Activated CD8-positive, alpha-beta memory T cell treated with anti-CD3 and anti-CD28 coated beads for 36 hours (primary cell): ENCODE measurements at places on chromosomes 5 and 9. TPM values are rescaled to one million over a fixed set of nuclear protein-coding genes. Genes with fewer than 3 reads are reported as not detected.

Gene PLK2
- total RNA-seq = 2.4 TPM

Gene DAPK1
- total RNA-seq = 3.6 TPM

Gene SOHLH1
- total RNA-seq = not detected

Gene RNF208
- total RNA-seq = 3.0 TPM

Gene ITGA1
- 25.5 TPM for total RNA-seq

Gene TLX3
- total RNA-seq = not detected

Gene SLIT3
- total RNA-seq = 0.50 TPM

Gene SOX30
- total RNA-seq = 0.15 TPM

Gene EPB41L4A
- 0.13 TPM for total RNA-seq

Gene CCDC180
- total RNA-seq = 1.1 TPM

Gene FOXD4
- 0.10 TPM for total RNA-seq

Gene SURF2
- 29.7 TPM for total RNA-seq

Gene BNIP1
- 24.7 TPM for total RNA-seq

Gene FBP2
- not detected for total RNA-seq

Gene CAVIN4
- total RNA-seq = 0.17 TPM

Gene SPATA31C1
- not detected for total RNA-seq

Gene PCA3
- not detected for total RNA-seq

Gene CER1
- total RNA-seq = not detected

Gene PCDHB8
- not detected for total RNA-seq

Gene PPP1R26
- 0.57 TPM for total RNA-seq

Gene CDC37L1
- 11.7 TPM for total RNA-seq

Gene CDX1
- total RNA-seq = not detected

Gene PAEP
- not detected for total RNA-seq

Gene CTNND2
- not detected for total RNA-seq

Gene PCDHA1
- not detected for total RNA-seq

Gene INSL4
- total RNA-seq = not detected

Gene IL13
- 17.8 TPM for total RNA-seq

Gene SPATA6L
- total RNA-seq = 0.34 TPM

Gene DOK3
- 9.8 TPM for total RNA-seq

Gene LTC4S
- total RNA-seq = 0.65 TPM

Gene AFF4
- 25.7 TPM for total RNA-seq

Gene SGCD
- 0.02 TPM for total RNA-seq

Gene GPBP1
- 78.7 TPM for total RNA-seq

Gene RGS3
- total RNA-seq = 122 TPM

Gene STOM
- 76.3 TPM for total RNA-seq

Gene SLC6A3
- total RNA-seq = 0.08 TPM

Gene TAS2R1
- not detected for total RNA-seq

Gene ADAMTSL1
- not detected for total RNA-seq

Gene ECSCR
- total RNA-seq = 1.2 TPM

Gene SHOC1
- total RNA-seq = not detected

Gene OTP
- total RNA-seq = not detected

Gene PRR16
- not detected for total RNA-seq

Gene MIER3
- total RNA-seq = 21.4 TPM

Gene SV2C
- total RNA-seq = not detected

Gene SLC25A2
- 0.21 TPM for total RNA-seq

Gene FRMPD1
- total RNA-seq = not detected

Gene TOPORS
- total RNA-seq = 16.8 TPM

Gene HAVCR2
- 16.3 TPM for total RNA-seq

Gene SLC4A9
- not detected for total RNA-seq

Gene CKMT2
- not detected for total RNA-seq

Gene ZNF366
- total RNA-seq = not detected

Gene NPR3
- not detected for total RNA-seq

Gene FGF18
- not detected for total RNA-seq

Gene MRPS2
- 65.0 TPM for total RNA-seq

Gene ZFYVE16
- 16.3 TPM for total RNA-seq

Gene SCGB3A2
- not detected for total RNA-seq
